H9 (cell line): ENCODE measurements at places on chromosomes 1 and 21. TPM values are rescaled to one million over a fixed set of nuclear protein-coding genes. Genes with fewer than 3 reads are reported as not detected.
A peak's percentile ranks its signal among the peaks of the same experiment; 100 is the strongest.

- H3K4me3 ChIP-seq = no peak overlapping the region
- no peak for DNase-seq
- H3K27me3 ChIP-seq = no peaks in the 10 kb centered on the region
- no peaks in the 10 kb centered on the region for H3K4me1 ChIP-seq
- no peak overlapping the region for H3K27ac ChIP-seq
These were observed 506.9 kb downstream of the PTPRU start for GRCh38 chr1:29743264-29743663.

DNA sequence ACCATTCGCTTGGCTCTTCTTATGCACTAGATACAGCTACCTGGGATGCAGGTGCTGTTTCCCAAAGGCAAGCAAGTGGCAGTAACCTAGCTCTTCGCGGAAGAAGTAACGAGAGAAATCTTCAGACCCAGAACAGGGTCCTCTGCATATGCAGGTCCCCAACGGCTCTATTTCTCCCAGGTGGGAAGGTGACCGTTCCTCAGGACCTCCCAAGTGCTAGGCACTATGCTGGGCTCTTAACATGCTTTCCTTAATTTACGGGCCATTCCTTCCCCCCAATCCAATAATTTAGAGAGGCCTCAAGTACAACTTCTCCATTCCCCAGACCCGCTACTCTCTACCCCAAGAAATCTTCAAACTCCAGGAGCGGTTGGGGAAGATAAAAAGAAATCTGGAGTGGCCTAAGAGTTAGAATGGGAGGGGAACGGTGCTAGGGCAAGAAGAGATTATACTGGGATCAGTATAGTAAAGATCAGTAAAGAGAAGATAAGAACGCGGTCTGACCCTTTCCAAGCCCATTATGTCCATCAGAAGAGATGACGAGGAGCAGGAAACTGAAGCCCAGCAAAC is 410 bp downstream of the TXNDC12 start:
- DNase-seq = no peak
- H3K36me3 ChIP-seq = peaks cover 48% of the 10 kb centered on the region
- H3K27ac ChIP-seq = no peak overlapping the region
- H3K4me3 ChIP-seq = peak overlapping the region; percentile 100

KPRP gene
- not detected in 2 replicates for total RNA-seq

DNA sequence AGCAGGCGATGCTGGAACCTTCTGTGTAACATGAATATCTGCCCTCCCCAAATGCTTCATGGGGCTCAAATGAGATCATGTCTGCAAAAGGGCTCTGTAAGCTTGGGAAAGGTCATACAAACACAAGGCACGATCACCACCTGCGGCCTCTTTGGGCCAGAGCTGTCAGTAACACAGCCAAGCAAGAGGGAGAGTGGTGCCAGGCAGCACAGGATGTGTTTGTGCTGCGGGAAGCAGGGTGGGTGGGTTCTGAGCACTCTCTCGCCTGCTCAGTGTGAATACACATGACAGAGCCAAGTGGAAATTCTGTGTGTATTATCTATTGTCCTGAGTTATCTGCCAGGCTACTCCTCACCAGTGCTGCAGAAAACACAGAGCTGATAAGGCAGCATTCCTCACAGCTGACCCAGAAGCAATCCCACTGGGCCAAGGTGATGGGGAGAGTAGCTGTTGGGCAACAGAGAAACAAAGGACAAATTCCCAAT is 101.2 kb downstream of the LAMC2 start:
- no peak overlapping the region for H3K4me3 ChIP-seq
- peaks cover 9% of the 10 kb centered on the region for H3K36me3 ChIP-seq
- H3K4me1 ChIP-seq = peaks cover 3% of the 10 kb centered on the region; the same call in 1 of the 2 replicates
- H3K27ac ChIP-seq = no peak overlapping the region
- no peaks in the 10 kb centered on the region for H3K27me3 ChIP-seq

- H3K27me3 ChIP-seq = no peaks in the 10 kb centered on the region
- DNase-seq = no peak
- H3K27ac ChIP-seq = no peak overlapping the region
- no peak overlapping the region for H3K4me3 ChIP-seq
These were observed 17.9 kb downstream of the PLPP3 start for GRCh38 chr1:56561227-56562019.

- 0 out of 2 replicates have a peak, but pooled peaks cover 17% of the 10 kb centered on the region for H3K36me3 ChIP-seq
- no peaks in the 10 kb centered on the region for H3K27me3 ChIP-seq
- no peak overlapping the region for H3K27ac ChIP-seq
- DNase-seq = no peak
These were observed 596.3 kb downstream of the KIF26B start for GRCh38 chr1:245751116-245751515.

DNA sequence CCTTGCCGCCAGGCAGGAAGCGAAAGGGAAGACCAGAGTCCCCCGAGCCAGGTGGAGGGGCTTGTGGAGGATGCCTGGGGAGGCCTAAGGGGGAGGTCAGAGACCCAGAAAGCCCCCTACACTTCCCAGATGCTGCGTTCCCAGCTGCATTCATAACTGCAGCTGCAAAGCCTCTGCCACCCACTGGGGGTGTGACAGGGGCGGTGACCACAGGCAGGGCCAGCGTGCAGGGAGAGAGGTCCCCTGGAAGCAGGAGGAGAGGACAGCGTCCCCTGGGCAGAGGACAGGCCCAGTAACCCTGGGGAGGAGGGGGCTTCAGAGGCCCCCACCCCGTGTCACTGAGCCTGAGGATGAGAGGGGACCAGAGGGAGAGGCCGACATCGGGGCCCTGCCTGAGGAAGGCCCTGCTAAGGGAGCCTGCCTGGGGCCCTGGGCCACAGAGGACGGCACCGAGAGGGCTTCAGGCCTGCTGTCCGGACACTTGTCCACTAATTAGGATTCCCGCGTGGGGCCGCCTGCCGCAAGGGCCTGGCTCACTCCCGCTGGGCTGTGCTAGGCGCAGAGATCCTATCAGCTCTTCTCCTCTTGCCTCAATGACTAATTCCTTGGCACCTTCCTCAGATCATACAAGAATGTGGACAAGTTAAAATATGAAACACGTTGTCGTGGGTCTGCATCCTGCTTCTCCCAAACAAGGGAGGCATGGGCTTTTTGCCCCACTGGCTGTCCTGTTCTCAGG is 49.1 kb upstream of the CCDC27 start:
- no peaks in the 10 kb centered on the region for H3K27me3 ChIP-seq
- H3K4me1 ChIP-seq = no peaks in the 10 kb centered on the region
- H3K36me3 ChIP-seq = no peaks in the 10 kb centered on the region
- H3K27ac ChIP-seq = no peak overlapping the region
- DNase-seq = no peak
- H3K4me3 ChIP-seq = no peak overlapping the region

LIPI gene
- not detected in 2 replicates for total RNA-seq

GJA9 gene
- total RNA-seq = not detected in 2 replicates

LINGO4 gene
- not detected in 2 replicates for total RNA-seq

- H3K4me1 ChIP-seq = no peaks in the 10 kb centered on the region
- H3K27ac ChIP-seq = no peak overlapping the region
- H3K27me3 ChIP-seq = no peaks in the 10 kb centered on the region
- H3K4me3 ChIP-seq = no peak overlapping the region
- no peak for DNase-seq
These were observed 11.2 kb downstream of the SPATA46 start for GRCh38 chr1:162365284-162366020.

DNA sequence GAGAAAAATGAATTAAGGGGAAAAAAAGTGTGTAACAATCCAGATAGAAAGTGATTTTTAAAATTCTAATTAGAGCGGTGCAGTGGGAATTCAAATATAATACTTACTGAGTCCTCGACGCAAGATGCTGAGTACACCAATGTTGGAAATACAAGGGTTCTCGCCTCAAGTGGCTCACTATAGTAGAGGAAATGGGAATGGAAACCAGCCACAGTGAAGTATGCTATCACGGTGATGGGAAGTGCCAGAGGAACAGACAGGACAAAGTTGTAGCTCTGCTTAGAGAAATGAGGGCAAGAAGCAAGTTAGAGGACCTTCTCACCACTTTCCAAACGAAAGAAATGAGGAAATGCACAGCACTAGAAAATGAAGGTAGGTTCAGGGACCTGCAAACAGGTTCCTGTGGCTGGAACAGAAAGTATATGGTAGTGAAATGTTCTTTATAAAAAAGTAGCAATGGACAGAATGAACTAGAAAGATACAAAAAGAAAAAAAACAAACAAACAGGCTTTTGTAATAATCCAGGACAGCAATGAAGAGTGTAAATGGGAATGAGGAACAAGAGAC is 13.5 kb downstream of the EGLN1 start:
- no peaks in the 10 kb centered on the region for H3K27me3 ChIP-seq
- H3K4me1 ChIP-seq = no peaks in the 10 kb centered on the region
- DNase-seq = no peak
- no peak overlapping the region for H3K4me3 ChIP-seq

DNA sequence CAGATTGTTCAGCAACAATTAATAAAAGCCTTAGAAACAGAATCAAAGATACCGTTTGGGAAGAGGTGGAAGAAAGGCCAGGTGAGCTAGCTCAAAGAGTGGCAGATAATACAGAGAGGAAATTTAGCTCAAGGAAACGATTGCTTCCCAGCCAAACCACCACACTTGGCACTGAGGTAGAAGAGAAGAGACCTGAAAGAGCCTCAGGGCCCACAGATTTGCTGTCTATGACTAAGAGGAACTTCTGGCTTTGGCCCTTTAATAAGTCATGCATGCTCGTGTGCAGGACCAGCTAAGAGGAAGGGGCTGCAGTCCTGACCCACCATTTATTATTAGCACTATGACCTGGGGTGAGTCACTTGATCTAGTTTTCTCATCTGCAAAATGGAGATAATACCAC is 72.8 kb upstream of the BCL10 start:
- H3K4me3 ChIP-seq = no peak overlapping the region
- H3K4me1 ChIP-seq = peaks cover 7% of the 10 kb centered on the region; the same call in 1 of the 2 replicates
- H3K27ac ChIP-seq = no peak overlapping the region
- H3K27me3 ChIP-seq = no peaks in the 10 kb centered on the region

GRCh38 chr1:181647314-181648035 is 164.2 kb downstream of the CACNA1E start:
- no peaks in the 10 kb centered on the region for H3K4me1 ChIP-seq
- DNase-seq = no peak
- H3K27me3 ChIP-seq = no peaks in the 10 kb centered on the region; the same call in 1 of the 2 replicates
- no peak overlapping the region for H3K4me3 ChIP-seq
- H3K36me3 ChIP-seq = no peaks in the 10 kb centered on the region; the same call in 2 of the 3 replicates

DNA sequence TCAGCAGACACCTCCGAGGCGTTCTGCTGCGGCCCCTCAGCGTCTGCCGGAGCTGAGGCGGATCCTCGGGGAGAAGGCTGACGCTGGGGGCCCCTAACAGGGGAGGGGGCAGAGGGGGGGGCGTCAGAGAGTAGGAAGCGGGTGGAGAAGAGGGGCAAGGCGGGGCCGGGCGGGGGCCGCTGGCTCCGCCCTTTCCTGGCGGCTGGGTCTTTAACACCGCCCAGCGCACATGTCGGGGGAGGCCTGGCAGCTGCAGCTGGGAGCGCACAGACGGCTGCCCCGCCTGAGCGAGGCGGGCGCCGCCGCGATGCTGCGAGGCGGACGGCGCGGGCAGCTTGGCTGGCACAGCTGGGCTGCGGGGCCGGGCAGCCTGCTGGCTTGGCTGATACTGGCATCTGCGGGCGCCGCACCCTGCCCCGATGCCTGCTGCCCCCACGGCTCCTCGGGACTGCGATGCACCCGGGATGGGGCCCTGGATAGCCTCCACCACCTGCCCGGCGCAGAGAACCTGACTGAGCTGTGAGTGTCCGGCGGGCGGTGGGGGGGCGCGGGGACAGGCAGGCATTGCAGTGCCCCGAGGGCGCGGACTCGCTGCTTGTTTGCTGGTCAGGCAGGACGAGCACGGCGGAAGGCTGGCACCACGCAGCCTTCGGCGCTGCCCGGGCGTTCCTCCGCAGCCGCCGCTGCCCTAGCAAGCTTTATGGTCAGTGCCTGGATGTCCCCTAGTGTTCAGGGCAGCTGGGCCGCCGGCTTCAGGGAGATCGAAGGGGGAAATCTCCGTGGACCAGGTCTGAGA is at the start of gene NTRK1:
NTRK1 (plus strand) TSS at position 238 of the 796 bp plus-strand sequence; CDS start at position 308, 70 bp downstream.
- no peak within 1 kb of the TSS for H3K27ac ChIP-seq
- peak; percentile 77 for DNase-seq
- peaks cover 77% of the 10 kb centered on the region for H3K27me3 ChIP-seq
- H3K36me3 ChIP-seq = no peaks in the 10 kb centered on the region
- H3K4me1 ChIP-seq = no peaks in the 10 kb centered on the region

DNA sequence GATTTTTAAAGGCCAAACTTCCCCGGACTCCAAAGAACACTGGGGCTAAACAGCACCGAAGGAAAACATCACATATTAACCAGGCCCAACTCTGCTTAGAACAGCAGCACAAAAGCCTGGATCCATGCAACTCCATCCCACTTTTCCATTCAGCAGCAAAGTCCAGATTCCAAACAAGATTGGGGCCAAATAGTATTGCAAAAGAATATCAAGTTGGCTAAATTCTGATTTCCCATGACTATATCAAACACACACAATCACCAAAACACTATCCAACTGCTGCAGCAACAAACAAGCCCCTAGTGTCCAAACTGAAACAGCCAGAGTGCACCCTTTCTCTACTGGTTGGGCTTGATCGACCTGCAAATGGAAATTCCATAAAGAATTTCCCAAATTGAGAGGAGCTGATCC is 19.4 kb upstream of the TMEM125 start:
- no peak overlapping the region for H3K4me3 ChIP-seq
- no peak for DNase-seq
- H3K4me1 ChIP-seq = no peaks in the 10 kb centered on the region
- H3K27ac ChIP-seq = no peak overlapping the region
- peaks cover 9% of the 10 kb centered on the region for H3K36me3 ChIP-seq

DNA sequence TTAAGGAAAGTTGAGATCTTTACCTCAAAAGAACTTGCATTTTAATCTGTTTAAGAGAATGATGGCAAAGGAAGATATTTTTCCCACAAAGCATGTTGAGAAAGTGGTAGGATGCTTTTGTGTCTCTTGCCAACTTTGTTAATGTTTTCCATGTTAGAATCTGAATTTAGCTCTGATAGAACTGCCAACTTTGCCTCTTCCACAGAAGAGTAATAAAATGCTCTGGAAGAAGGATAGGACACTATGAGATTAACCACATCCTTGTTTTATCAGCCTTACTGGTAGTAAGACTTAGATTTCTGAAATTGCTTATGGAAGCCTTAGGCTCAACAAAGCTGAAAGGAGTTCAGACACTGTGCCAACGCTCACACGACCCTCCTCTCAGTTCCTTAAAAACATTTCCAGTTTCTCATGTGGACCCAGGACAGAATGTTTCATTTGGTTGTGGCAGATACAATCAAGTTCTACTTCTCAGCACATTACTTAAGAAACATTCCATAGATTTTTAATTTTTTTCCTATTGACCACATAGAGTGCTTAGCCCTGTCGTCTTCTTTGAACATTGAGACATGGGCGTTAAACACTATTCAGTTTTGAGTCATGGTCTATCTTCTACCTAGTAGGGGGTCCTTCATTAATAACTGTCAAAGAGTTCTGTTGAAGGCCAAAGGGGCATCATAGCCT is 59.0 kb downstream of the MTR start:
- peaks cover 26% of the 10 kb centered on the region; the same call in 1 of the 2 replicates for H3K36me3 ChIP-seq
- no peaks in the 10 kb centered on the region for H3K4me1 ChIP-seq
- DNase-seq = no peak
